ENCODE measurements at places on chromosomes 1 and 21. TPM values are rescaled to one million over a fixed set of nuclear protein-coding genes. Genes with fewer than 3 reads are reported as not detected.

DNA sequence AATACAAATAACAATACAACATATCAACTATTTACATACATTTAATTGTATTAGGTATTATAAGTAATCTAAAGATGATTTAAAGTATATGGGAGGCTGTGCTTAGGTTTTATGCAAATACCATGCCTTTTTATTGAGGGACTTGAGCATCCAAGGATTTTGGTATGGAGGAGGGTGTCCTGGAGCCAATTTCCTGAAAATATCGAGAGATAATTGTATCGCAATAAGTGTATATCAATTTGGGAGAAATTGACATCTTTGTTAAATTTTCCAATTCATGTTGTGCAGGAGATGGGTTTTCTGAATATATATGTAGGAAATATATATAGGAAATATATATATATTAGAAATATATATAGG is 63.5 kb downstream of the ATP1A1 start:
- no peak for DNase-seq

- DNase-seq = no peak
Measured at GRCh38 chr1:46677339-46677738, 5.7 kb downstream of the TEX38 start.

DNA sequence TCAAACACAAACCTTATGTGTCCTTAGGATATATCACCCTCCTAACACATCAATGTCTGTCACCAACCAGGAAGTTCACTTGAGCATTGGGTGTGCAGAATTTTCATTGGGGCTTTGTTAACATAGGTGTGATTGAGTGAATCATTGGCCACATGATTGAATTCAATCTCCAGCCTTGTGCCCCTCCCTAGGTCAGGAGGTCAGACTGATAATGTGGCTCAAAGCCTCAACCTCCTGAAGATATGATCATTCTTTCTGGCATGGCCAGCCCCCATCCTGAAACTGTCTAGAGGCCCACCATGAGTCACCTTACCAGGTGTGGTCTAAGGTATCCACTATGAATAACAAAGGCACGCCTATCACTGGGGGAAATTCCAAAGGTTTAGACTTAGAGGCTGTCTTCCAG is 90.1 kb downstream of the PKN2 start:
- DNase-seq = no peak

DNA sequence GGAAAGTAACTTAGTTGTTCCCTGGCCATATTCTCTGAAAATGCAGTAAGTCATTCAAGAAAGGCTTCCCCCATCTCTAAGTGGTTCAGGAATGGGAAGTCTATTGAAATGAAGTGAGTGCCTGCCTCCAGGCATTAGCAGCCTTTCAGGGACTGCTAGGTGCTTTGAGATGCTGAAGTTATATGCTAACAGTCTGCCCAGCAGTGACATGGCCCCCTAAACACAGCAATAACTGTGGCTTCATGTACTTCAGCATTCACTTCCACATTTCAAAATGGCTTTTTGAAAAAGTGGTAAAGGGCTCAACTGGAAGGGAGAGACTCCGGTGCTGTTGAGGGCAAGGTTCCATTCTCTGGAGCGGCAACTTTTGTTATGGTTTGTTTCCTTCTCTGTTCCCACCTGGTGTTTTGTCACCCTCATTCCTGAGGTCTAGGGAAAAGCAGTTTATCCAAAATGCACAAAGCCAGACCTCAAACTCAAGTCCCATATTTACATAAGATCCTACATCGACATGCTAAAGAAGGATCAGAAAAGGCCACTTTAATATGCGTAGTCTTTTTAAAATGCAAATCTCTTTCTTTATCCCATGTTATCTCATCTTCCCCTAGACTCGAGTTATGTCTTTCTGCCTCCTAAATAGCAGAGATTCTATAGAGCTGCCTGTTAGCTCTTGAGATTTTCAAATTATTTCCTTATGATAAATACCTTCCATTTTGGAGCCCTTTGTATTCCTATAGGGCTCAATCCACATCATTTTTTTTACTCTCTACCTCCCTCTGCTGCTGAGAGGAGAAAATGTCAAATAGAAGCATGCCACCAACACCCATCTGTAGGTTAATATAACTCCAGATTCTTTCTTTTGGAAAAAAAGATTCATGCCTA is 34.2 kb upstream of the LRRC8C start:
- peak; percentile 12 for DNase-seq

- DNase-seq = no peak
Measured at GRCh38 chr1:5901150-5901549, 91.1 kb downstream of the NPHP4 start.

DNA sequence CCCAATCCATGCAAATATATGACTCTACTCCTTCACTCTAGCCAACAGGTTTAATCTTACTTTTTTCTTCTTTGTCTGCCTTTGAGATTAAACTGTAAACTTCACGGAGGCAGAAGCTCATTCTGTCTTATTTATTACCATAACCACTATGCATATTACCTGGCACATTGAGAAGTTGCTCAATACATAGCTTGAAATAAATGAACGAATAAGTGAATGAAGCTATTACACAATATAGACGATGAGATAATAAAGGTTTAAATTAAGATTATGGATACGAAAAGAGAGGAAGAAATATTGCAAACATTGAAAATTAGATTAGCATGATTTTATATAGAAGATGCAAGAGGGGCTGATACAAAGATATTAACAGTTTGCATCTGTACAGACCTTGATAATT is 385.1 kb downstream of the LTN1 start:
- DNase-seq = no peak

Gene NLRP3
- polyA plus RNA-seq = 1.0 TPM

Gene NAXE
- polyA plus RNA-seq = 23.5 TPM

Gene CD1E
- not detected for polyA plus RNA-seq

- no peak for DNase-seq
Measured at GRCh38 chr1:98403963-98404480, 257.5 kb upstream of the SNX7 start.

Gene ANKRD65
- 15.7 TPM for polyA plus RNA-seq

DNA sequence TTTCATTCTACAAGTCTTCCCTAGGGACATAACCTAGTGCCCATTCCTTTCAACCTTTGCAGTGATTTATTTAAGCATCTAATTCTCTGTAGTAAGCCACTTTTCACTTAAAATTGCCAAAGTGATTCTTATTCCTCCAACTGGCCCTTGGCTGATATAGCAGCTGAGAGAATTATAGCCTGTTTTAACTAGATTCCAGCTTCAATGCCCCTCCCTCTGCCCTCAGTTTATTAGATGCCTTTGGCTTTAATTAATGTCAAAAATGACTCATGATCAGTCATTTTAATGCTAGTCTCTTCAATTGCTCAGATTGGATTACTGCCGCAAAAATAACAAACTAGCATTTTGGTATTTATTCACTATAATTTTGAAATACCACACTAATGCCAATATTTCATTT is 145.4 kb upstream of the KCTD3 start:
- DNase-seq = no peak

Gene DCST2
- 0.74 TPM for polyA plus RNA-seq

GRCh38 chr21:41678924-41679318 is 87.9 kb downstream of the RIPK4 start:
- peak; percentile 84 for DNase-seq

- peak; percentile 3 for DNase-seq
Measured at GRCh38 chr1:57897581-57897980, 473.7 kb upstream of the DAB1 start.

Gene CELA3A
- 0.35 TPM for polyA plus RNA-seq

GRCh38 chr1:63802109-63802508 is 28.3 kb downstream of the ROR1 start:
- no peak for DNase-seq

- DNase-seq = peak; percentile 34
Measured at GRCh38 chr1:93344886-93345632, 648 bp upstream of the DR1 start.

- no peak for DNase-seq
Measured at GRCh38 chr1:101511202-101511891, 274.5 kb downstream of the S1PR1 start.

Gene BMP8B
- polyA plus RNA-seq = 1.6 TPM

DNA sequence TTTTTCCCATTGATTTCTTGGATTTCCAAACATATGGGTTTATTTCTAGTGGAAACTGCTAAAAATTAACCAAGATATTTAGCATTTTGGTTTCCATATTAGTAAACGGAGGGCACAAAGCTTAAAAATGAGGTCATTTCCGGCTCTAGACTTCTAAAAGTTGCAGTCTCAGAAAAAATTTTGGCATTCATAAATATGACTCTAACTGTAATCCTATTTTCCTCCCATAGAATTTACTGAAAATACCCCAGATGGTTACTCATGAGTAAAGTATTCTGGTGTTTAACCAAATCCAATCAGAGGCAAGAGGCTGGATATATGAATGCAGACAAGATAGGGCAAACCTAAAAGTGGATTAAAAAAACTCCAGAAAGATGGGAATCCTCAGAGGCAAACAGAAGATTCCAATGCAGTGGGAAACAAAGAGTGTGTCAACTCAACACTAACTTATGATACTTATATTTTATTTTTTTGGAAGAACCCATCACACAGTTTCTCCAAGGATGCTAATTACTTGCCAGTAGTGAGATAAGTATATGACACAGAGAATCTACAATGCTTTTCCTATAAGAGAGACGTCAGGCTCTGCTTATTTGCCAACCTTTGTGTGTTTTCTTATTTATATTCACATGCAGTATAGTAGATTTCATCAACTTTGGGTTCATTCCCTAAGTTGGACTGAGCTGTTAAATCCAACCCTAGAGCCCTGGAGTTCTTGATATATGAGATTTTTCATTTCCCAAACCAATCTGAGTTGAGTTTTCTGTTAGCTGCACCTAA is 90.1 kb upstream of the BCL10 start:
- no peak for DNase-seq

Gene DYNLT4
- 0.43 TPM for polyA plus RNA-seq

Gene HES3
- not detected for polyA plus RNA-seq

- no peak for DNase-seq
Measured at GRCh38 chr1:172117800-172118199, 276.5 kb downstream of the DNM3 start.

- DNase-seq = no peak
Measured at GRCh38 chr1:173347282-173347818, 129.8 kb upstream of the PRDX6 start.

GRCh38 chr1:118960567-118961136 is 27.5 kb downstream of the TBX15 start:
- DNase-seq = peak; percentile 61

- DNase-seq = no peak
Measured at GRCh38 chr1:113949007-113949406, 19.9 kb downstream of the HIPK1 start.

Gene A3GALT2
- polyA plus RNA-seq = not detected

DNA sequence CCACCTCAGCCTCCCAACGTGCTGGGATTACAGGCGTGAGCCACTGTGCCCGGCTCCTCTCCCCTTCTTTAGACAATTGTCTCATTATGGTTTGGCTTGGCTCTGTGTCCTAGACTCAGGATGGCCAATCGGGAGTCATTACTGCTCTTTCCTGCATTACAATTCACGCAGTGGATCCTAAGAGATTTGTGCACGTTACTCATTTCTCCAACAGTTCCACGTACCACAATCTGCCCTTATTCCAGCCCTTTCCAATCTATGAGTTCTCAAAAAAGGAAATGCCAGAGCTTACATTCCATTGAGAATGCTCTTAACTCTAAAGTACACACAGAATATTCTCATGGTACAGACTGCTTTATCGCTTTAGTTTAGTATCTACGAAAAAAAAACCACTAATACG is 357.0 kb downstream of the GPATCH2 start:
- no peak for DNase-seq

GRCh38 chr1:58013237-58013636 is 533.3 kb downstream of the OMA1 start:
- no peak for DNase-seq

GRCh38 chr1:160651433-160652064 is 4.7 kb upstream of the SLAMF1 start:
- no peak for DNase-seq

DNA sequence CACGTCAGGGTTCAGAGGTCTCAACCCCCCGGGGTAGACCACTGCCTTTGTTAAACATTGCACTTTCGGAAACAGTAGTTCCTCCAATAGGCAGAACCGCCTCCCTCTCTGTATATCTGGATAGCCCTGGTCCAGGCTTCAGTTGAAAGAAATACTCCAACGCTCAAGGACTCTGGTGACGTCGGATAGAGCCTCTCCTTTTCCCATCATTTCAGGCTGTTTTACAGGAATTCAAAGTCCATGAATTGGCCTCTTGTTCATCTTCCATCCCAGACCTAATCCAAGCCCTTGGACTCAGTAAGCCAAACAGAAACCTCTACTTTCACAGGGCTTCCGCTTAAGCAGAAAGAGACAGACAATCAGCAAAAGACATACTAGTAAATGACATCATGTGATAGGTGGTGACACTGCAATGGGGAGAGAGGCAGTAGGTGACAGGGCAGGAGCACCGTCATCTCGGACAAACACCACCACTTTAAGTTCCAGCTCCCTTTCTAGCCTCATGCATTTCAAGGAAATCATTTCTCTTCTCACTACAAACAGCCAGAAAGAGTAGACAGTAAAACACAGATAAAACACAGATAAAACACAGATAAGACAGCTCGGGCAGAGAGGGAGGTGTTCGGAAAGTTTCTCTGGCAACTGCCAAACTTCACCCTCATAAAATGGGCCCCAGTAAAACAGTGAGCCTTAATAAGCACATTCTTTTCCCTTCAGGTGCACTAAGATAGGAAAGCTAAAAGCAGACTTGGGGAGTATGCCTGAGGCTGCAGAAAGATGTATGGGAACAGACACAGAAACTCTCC is 2.3 kb upstream of the PLA2G2A start:
- no peak for DNase-seq

DNA sequence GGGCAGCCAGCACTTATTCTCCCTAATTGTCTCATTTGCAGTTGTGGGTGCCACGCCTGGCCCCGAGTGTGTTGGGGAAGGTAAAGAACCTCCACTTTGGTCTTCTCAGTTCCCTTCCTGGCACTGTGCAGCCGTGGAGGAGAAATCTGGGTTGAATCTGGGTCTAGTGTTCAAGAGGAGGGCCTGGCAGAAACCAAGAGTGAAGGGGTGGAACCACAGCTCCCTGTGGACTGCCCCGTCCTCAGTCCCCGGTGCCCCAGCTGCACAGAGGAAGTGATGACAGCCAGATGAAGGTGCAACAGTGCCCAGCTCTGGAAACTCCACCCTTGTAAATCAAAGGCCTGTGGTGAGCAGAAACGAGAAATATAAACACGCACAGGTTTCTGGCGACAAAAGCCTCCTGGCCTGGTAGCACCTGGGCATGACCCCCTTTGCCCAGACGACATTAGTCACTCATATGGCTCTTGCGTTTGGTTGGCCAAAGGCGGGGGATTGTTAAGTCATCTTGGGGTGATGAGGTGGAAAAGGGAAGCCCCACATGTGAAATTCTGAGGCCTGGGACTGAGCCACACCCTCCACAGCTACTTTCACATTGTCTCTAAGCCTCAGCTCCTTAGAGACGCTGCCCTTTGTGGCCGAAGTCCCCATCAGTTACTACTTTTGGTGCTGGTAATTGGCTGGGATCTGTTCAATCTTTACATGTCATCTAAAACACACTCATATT is 4.2 kb upstream of the ECE1 start:
- no peak for DNase-seq

Gene PEX14
- 14.8 TPM for polyA plus RNA-seq

Gene NHLH1
- polyA plus RNA-seq = 0.23 TPM

Measured in muscle of back (tissue), 13 donors.